ENCODE measurements at places on chromosomes 7 and 10. TPM values are rescaled to one million over a fixed set of nuclear protein-coding genes. Genes with fewer than 3 reads are reported as not detected.
A peak's percentile ranks its signal among the peaks of the same experiment; 100 is the strongest.

SORCS1 gene
- total RNA-seq = 5.3 TPM

DRGX gene
- not detected for total RNA-seq

CTAGE8 gene
- 5.9 TPM for total RNA-seq

GHRHR gene
- total RNA-seq = not detected

FAM25A gene
- 717 TPM for total RNA-seq

CDC14C gene
- not detected for total RNA-seq

GRCh38 chr10:64118736-64119135 is 597.5 kb downstream of the REEP3 start:
- DNase-seq = no peak

GRCh38 chr7:37448636-37449361 is at the start of gene ELMO1:
TSS of gene ELMO1 (minus strand) at chr7:37448864. CDS start at chr7:37342690, 106,174 bp downstream.
- peak; percentile 95 for DNase-seq

GRCh38 chr7:81903115-81903514 is 133.3 kb upstream of the HGF start:
- no peak for DNase-seq

- no peak for DNase-seq
Measured at GRCh38 chr10:104892879-104893617, 252.0 kb downstream of the SORCS3 start.

DNA sequence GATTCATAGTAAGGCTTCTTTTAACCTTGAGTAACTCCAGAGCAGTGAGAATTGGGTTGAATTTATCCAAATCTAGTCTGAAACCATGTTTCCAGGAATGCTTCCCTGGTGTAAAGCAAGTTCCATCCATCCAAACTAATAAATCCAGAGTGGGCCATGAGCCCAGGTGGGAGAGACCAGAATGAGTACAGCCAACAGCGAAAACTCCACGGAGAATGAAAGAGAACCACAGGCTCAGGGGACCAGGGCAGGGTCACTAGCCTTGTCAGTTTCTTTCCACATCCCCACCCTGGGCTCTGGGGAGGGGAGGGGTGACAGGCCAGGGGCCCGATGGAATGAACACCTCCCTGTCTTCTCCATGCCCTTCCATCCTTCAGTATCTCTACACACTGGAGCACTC is 180.1 kb downstream of the NEURL1 start:
- no peak for DNase-seq

DNA sequence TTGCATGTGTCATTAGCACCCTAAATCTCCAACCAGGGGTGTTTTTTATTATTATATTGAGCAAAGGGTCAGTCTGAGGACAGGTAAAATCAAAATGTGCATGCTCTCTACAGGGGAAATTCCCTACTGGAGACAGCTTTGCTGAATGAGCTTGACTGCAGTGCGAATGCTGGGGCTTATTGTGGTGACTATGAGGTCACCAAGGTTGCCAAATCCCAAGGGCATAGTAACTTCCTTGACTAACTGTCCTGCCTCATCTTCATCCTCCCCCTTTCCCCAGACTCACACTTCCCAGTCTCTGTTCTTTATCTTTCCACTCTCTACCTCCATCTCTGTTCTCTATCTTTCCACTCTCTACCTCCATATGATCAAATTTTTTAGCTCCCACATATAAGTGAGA is 22.9 kb upstream of the AOC1 start:
- DNase-seq = no peak

DNA sequence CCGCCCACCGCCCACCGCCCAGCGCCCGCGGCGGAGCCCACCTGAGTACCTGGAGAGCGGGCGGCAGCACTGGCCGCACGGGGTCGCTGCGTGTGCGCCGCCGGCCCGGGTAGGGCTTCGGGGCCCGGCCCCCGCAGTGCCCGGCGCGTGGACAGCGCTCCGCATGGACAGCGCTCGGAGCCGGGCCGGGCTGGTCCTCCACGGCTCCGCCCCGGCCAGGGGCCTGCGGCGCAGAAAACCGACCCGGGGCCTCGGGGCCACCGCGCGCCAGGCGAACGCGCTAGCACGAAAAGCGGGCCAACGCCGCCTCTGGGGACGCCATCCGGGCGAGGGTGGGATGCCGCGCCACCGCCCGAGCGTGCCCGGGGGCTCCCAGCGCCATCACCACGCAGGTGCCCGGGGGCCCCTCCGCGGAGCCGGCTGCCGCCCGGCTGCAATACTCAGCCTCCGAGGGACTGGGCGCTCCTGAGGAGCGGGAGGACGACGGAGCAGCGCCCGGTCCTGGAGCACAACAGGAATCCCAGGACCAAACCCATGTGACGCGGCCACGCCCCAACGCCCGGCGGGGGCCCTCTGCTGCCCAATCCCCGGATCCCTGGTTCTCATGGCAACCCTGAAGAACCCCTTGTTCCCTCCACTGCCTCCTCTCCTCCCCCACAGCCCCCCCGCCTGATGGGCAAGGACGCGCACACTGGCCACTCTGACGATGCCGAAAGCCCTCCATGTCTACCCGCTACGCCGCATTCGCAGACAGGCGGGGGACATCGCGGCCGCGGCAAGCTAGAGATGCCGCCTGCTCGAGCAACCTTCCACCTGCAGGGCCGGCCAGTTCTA is at the start of gene GRB10:
TSS of gene GRB10 (minus strand) at position 522 of the 834 bp plus-strand sequence. CDS start 50,574 bp downstream, outside the sequence.
- DNase-seq = no peak

- no peak for DNase-seq
Measured at GRCh38 chr7:41984888-41985287, 252.1 kb downstream of the GLI3 start.

DNA sequence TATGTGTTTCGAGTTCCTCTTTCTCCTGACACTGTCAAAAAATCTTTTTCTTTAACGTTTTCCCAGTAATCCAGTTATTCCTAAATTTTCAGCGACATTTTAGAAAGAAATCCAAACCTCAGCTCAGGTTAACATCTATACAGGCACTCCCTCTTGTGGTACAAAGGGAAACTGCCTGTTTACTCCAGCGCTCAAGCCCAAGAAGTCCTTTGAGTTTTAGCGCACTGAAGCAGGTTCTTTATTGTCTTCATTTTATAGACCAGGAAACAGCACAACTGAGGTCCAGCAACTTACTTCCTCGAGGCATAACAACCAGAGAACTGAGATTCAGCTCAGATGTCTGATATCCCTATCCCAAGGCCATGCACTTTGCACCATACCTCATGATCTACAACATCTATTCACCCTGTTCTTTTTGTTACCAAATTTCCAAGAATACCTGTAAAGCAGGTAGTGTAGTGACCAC is 287.2 kb upstream of the MKLN1 start:
- peak; percentile 72 for DNase-seq

DNA sequence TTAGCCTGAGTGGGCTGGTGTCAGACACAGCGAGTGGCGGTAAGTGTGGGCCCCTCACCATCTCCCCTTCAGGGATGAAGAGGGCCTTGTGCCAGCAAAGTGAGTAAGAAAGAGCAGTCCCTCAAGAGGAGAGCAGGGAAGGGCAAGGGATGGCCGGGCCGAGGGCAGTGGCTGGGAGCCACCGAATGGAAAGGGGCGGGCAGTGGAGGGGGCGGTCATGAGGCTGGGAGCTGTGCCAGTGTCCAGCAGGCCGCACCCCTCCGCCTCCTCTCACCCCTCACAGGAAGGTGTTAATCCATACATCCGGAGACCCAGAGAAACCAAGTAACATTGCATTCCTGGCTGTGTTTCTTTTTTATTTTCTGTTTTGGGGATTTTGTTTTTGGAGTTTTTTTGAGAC is 28.6 kb upstream of the RASGEF1A start:
- peak; percentile 84 for DNase-seq

DNA sequence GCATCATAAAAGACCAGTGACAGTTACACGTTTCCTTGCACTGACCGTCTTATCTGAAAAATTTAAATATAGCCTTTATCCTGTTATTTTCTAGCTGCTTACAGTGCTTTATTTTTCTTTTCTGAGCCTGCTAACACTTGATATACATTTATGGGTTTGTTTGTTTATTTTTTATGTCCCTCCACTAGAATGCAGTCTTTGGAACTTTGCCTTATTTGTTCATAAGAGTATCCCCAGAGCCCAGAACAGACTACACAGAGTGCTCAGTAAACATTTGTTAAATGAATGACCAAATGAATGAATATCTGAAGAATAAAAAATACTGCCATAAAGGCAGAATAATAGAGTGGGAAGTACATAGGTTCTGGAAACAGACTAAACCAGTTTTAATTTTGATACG is 202.3 kb upstream of the LRRN3 start:
- DNase-seq = no peak

DNA sequence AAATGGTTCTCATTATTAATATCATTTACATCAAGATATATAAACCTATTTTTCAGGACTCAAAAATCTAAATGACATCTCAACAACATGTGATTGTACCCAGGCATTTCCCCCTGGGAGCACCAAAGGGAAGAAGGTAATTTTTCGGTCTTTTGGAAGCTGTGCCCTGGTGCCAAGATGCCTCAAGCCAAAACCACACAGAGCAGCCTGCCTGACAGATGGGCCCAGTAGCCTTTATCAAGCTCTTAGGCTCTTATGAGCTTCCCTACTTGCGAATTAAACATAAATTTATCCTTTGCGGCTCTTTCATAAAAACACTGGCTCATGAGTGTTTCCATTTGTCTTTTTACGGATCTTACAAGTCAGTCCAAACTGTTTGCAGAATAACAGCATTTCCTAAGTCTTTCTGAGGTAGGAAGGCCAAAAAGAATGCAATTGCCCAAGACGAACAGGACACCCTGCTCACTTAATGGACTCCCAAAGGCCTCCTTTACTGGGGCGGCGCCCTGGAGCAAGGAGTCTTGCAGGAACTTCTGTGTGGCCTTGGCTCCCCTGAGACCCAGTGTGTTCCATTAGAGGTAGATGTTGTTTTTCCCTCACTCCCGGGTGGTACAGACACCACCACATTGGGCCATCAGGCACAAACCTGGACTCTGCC is 4.1 kb upstream of the RASSF4 start:
- DNase-seq = peak; percentile 94

DNA sequence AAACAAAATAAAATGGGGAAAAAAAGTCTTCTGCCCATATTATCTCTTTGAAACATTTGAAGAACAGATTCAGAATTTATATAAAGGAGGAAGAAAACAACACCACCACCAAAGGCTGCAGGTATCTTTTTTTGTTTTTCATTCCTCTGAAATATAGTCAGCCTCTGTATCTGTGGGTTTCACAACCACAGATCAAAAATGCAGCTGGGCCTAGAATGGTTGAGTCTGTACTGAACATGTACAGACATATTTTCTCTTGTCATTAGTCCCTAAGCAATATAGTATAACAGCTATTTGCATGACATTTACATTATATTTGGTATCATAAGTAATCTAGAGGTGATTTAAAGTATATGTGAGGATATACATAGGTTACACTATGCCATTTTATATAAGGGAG is 559.7 kb upstream of the LRRN3 start:
- DNase-seq = no peak

GRCh38 chr10:92901819-92902251 is 53.5 kb downstream of the EXOC6 start:
- no peak for DNase-seq

- no peak for DNase-seq
Measured at GRCh38 chr10:97075961-97076525, 109.7 kb downstream of the SLIT1 start.

DNA sequence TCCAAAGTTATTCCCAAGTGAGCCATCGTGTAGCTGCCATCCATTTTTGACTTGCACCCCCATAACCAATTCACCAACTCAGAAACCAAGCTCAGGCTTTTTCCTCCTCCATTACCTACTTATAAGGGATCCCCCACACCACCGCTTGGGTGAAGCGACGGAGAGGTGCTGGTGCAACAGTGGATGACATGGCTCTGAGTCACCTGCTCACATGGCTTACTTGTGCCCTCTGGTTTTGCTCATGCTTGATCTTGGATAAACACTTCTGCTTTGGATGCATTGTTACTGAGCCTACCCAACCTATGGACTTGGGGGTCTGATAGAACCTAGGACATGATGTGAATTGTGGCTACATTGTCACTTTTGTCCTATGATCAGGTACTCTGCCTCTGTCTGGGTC is 12.0 kb upstream of the AKR1B1 start:
- no peak for DNase-seq

DNA sequence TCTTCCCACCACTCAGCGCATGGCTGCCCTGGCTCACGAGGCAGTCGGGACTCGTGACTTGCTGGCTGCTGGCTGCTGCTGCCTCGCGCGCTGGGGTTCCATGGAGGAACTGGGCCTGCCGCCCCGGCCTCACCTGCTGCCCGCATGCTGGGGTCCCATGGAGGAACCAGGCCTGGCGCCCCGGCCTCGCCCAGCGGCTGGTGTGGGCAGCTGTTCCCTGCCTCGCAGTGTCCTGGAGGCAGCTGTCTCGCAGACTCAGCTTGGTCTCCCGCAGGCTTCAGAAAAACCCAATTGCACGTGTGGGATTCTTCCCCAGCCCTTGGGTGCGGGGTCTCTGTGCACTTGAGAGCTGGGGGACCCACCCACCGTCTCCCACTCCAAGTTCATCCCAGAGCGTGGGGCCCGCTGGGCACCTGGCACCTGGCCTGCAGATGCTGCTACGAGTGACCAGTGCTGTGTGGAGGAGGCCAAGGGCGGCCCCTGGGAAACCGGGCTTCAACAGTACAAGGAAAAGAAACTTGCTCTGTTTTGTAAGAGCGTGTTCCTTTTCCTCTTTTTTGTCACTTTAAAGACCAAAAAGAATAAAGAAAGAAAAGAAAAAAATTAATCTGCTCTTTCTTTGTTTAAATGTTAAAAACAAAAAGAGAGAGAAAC is 20.4 kb downstream of the PWWP2B start:
- no peak for DNase-seq

- DNase-seq = peak; percentile 79
Measured at GRCh38 chr10:12844811-12845483, 156.6 kb downstream of the CCDC3 start.

GRCh38 chr10:103949728-103950127 is 17.2 kb upstream of the SLK start:
- DNase-seq = no peak

DNA sequence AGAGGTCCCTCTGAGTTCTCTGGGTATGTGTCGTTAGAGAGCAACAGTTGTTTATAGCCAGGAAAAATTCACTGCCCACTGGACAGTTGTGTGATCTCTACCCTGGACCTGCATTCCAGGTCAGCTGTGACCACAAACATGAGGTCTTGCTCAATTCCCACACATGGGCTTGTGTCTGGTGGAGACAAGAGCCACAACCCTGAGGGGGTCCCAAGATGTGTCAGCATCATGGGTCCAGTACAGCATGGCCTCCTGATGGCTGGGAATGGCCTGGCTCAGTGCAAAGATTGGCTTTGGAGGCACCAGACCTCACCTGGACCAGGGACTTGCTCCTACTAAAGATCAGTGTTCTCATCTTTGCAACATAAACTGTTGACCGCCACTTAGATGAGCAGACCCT is 751.6 kb downstream of the GRID1 start:
- DNase-seq = peak; percentile 48

DNA sequence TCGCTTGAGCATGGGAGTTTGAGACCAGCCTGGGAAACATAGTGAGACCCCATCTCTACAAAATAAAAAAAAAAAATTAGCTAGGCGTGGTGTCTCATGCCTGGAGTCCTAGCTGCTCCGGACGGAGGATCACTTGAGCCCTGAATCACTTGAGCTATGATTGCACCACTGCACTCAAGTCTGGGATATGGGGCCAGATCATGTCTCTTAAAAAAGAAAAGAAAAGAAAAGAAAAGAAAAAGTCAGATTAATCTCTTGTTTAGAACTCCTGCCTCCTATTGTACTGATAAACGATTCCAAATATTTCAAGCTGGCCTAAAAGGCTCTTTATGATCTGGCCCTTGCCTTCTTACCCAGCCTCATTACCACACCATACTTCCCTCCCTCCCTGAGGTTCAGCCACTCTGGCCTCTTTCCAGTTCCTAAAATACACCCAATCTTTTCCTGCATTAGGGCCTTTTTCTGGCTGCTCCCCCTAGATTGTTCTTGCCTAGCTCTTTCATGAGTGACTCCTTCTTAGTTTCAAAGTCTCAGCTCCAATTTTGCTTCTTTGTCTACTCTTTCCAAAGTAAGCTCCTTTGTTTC is 41.7 kb downstream of the VCL start:
- peak; percentile 47 for DNase-seq
